ENCODE measurements at places on chromosomes 11 and 22. TPM values are rescaled to one million over a fixed set of nuclear protein-coding genes. Genes with fewer than 3 reads are reported as not detected.

GRCh38 chr11:14132312-14132711 is 169.8 kb downstream of the SPON1 start:
- no peaks in the 10 kb centered on the region for H3K4me1 ChIP-seq
- no peaks in the 10 kb centered on the region for H3K27me3 ChIP-seq
- H3K36me3 ChIP-seq = no peaks in the 10 kb centered on the region
- no peak overlapping the region for H3K27ac ChIP-seq

DNA sequence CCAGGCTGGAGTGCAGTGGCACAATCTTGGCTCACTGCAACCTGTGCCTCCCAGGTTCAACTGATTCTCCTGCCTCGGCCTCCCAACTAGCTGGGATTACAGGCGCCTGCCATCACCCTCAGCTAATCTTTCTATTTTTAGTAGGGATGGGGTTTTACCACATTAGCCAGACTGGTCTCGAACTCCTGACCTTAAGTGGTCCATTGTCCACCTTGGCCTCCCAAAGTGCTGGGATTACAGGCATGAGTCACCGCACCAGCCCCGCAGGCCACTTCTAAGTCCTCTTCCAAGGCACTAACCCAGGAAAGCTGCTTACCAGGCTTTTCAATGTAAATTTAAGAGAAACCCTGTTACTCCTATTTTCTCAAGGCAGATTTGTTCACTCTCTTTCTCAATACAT is 50.4 kb downstream of the DENND5A start:
- H3K27me3 ChIP-seq = no peaks in the 10 kb centered on the region
- DNase-seq = no peak
- no peak overlapping the region for H3K27ac ChIP-seq
- H3K4me1 ChIP-seq = peaks cover 55% of the 10 kb centered on the region
- no peaks in the 10 kb centered on the region for H3K36me3 ChIP-seq

GRCh38 chr11:35111161-35112055 is 27.6 kb upstream of the CD44 start:
- H3K4me1 ChIP-seq = peaks cover 54% of the 10 kb centered on the region
- H3K4me3 ChIP-seq = no peak overlapping the region
- no peaks in the 10 kb centered on the region for H3K27me3 ChIP-seq

DNA sequence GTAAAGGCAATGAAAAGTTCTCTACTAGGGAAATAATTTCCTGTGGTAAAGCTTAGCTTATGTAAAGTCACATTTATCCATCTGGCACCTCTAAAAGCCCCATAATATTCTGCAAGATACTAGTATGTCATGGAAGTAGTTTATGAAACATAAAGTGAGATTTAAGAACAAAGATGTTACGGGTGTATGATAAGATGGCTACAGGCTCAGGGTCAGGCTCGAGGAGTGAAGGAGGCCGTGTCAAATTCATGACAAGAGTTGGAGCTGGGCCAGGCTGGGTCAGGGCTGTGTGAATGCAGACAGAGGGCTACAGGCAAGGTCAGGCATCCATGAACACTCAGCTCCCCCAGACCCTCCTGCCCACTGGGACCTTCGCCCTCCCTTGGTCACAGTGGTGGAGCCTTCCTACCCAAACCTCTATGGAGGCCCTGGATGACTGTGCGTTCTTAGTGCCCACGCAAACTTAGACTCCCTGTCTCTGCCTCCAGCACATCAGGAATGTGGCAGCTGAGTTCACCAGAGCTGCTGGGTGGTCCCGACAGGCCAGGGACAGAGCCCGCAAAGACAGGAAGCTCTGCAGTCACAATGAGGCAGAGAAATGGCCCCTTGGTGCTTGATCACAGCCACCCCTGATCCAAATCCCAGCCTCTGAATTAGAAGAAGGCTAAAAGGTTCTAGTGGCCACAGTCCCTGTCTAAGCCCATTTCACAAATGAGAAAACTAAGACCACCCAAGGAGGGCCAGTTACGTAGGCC is 14.8 kb downstream of the IGLL5 start:
- peaks cover 24% of the 10 kb centered on the region for H3K27me3 ChIP-seq
- DNase-seq = no peak
- no peaks in the 10 kb centered on the region for H3K36me3 ChIP-seq
- no peak overlapping the region for H3K4me3 ChIP-seq
- H3K4me1 ChIP-seq = no peaks in the 10 kb centered on the region

Gene C22orf23
- not detected for total RNA-seq

Gene NFAM1
- total RNA-seq = 0.26 TPM

Gene FAM89B
- 18.2 TPM for total RNA-seq

GRCh38 chr11:131663405-131664200 is 293.2 kb downstream of the NTM start:
- no peak for DNase-seq
- H3K27me3 ChIP-seq = no peaks in the 10 kb centered on the region
- H3K27ac ChIP-seq = no peak overlapping the region
- no peaks in the 10 kb centered on the region for H3K36me3 ChIP-seq
- no peak overlapping the region for H3K4me3 ChIP-seq

All from esophagus squamous epithelium (tissue), 5 donors.